ENCODE measurements at places on chromosomes 3 and 15.

DNA sequence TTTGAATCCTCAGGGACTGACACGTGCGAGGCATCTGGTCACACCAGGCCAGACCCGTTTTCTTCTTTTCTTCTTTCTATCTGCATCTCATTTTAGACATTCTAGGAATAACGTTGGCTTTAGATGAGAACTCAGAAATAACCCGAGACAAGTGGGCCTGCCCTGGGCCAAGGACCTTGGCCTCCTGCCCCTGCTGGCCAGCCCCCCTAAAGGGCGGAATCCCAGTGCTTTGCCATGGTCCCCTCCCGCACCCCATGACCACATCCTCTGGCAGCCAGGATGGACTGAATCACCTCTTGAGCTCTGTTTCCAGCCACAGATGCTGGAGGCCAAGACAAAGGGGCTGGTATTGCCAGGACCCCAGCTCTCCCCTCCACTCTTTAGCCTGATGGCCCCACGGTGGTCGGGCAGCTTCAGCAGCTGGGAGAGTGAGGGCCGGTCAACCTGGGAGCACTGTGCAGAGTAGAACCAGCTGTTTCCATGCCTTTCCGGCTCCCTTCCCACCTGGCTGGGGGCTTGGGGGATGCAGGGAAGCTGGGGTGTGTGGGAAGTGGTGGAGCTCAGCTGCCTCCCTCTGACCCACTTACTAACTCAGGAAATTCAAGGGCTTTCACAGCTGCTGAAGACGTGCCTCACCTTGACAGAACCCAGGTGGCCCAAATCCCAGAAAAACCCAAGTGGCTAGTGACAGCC lies 190.9 kb downstream of the FAM43A start:
- DNase-seq, result no peak

GRCh38 chr3:173789530-173790162 lies 392.1 kb downstream of the NLGN1 start:
- DNase-seq, result no peak

DNA sequence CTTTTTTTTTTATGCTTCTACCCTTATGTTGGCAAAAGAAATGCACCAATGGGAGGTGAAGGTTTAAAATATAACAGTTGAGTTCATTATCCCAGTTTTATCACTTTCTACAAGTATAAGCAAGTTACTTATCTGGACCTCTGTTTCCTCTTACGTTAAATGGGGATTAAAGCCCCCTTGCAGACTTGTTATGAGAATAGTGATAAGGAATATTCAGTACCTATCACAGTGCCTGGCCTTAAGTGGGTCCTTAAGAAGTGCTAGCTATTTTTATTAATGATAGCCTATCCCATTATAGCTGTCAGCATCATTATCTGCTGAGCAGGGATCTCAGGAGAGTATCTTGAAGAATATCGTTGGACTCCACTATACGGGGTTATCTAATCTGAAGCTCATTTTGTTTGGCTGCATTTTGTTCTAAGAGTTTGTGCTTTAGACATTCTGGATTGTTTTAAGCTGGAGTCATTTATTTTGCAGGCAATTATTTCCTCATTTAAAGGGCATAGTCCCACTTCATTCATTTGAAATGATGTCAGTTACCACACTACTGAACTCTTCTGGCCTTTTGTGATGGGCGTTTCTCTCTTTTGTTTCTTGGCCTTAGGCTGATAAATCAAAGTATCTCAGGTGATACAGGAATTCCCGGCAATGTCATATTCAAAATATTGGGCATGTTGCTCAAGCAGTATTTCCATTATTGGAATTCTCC lies 28.8 kb downstream of the RAB8B start:
- DNase-seq, result no peak

DNA sequence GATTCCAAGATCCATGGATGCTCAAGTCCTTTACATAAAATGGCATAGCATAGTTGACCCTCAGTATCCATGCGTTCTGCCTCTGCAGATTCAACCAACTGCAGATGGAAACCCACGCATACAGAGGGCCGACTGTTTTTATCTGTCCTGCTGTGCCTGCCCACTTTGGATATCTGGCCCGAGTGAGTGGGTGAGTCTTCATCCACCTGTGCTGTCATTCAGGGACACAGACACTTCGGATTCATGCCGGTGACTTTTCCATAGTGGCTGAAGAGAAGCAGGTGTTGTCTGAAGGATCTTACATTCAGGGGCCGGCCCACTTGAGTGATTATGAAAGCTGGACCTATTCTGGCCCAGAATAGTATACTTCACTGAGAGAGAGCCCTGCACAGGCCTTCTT lies 85.1 kb downstream of the RYR3 start:
- DNase-seq, result no peak

- DNase-seq, result peak; percentile 59
Measured at GRCh38 chr15:29089731-29090616, 179.6 kb downstream of the NSMCE3 start.

- peak; percentile 75 for DNase-seq
Measured at GRCh38 chr15:88623061-88623460, 1.9 kb downstream of the AEN start.

DNA sequence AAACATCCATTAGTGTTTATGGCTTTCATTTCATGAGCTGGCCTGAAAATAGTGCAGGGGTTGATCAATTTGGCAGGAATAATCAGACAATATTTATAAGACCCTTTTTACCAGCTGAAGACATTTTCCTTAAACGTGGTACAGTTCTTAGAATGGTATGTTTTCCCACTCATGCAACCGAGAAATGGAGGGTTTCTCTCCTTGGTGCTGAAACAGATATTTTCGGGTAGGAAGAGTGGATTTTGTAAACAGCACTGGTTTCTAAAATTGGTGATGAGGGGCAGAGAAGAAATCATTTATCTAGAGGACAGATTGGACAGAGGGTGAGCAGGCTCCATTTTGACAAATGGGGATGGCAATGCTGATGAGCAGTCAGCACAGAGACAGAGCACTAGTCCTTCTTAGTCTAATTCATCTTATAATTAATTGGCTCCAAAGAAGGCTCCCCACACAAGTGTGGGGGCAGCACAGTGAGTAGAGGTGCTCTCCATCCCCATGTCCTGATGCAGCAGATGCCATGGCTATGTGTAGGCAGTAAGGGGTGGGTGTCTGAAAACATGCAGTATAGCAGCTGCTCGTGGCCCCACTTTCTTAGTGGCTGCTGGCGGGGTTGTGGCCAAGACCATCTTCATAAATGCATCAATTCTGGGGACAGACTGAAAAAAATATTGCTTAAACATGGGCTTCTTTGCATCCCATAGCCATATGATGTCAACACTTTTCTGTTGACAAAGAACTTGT lies 18.1 kb upstream of the SLC7A14 start:
- DNase-seq, result no peak

- DNase-seq, result no peak
Measured at GRCh38 chr15:68809517-68809916, 11.2 kb downstream of the ANP32A start.

GRCh38 chr3:48429317-48429959 lies 448 bp downstream of the PLXNB1 start:
- DNase-seq, result peak; percentile 72

GRCh38 chr15:33126559-33127290 lies 67.8 kb downstream of the FMN1 start:
- peak; percentile 71 for DNase-seq

- DNase-seq, result no peak
Measured at GRCh38 chr3:123283657-123284398, 82.1 kb downstream of the SEC22A start.

- DNase-seq, result no peak
Measured at GRCh38 chr3:148162132-148162531, 535.6 kb upstream of the AGTR1 start.

GRCh38 chr15:80559761-80560160 lies 135.3 kb upstream of the ABHD17C start:
- no peak for DNase-seq

GRCh38 chr15:96947296-96948229 lies 617.1 kb downstream of the NR2F2 start:
- DNase-seq, result no peak

Measured in activated T-cell treated with anti-CD3 and anti-CD28 coated beads, Interleukin-2, amount 50 U/mL, for 48 hours (primary cell).